ENCODE measurements at places on chromosomes 16 and 17. TPM values are rescaled to one million over a fixed set of nuclear protein-coding genes. Genes with fewer than 3 reads are reported as not detected.

SPATA32 gene
- 0.12 TPM for total RNA-seq

FOXL1 gene
- 16.1 TPM for total RNA-seq

LHX1 gene
- total RNA-seq, result 50.7 TPM

RNF166 gene
- total RNA-seq, result 26.6 TPM

MMP28 gene
- total RNA-seq, result 4.0 TPM

MYCBPAP gene
- 2.9 TPM for total RNA-seq

TRPV2 gene
- total RNA-seq, result 6.1 TPM

ZNF205 gene
- total RNA-seq, result 19.0 TPM

TMEM235 gene
- not detected for total RNA-seq

HSD11B2 gene
- 198 TPM for total RNA-seq

MAPT gene
- total RNA-seq, result 8.3 TPM

ATP2A1 gene
- total RNA-seq, result 157 TPM

GSG1L2 gene
- not detected for total RNA-seq

CCDC43 gene
- 22.5 TPM for total RNA-seq

ANKRD40CL gene
- not detected for total RNA-seq

INTS2 gene
- 15.5 TPM for total RNA-seq

LAT gene
- total RNA-seq, result 5.4 TPM

CDRT15 gene
- total RNA-seq, result not detected

ZNF385C gene
- 1.5 TPM for total RNA-seq

HOXB2 gene
- 39.4 TPM for total RNA-seq

KRTAP1-5 gene
- total RNA-seq, result not detected

AXIN2 gene
- 40.6 TPM for total RNA-seq

PRR35 gene
- 9.4 TPM for total RNA-seq

KCNG4 gene
- total RNA-seq, result not detected
